Pulmonary artery endothelial cell (primary cell): ENCODE measurements at places on chromosomes 6 and 20. TPM values are rescaled to one million over a fixed set of nuclear protein-coding genes. Genes with fewer than 3 reads are reported as not detected.

The CBLN4 gene
- total RNA-seq = not detected in 2 replicates

The RAMACL gene
- 1.4 and 2.4 TPM in 2 replicates for total RNA-seq

The PPIL4 gene
- total RNA-seq = 25.4 and 27.9 TPM in 2 replicates

The APOBEC2 gene
- total RNA-seq = not detected in 2 replicates

The HLA-DPB1 gene
- 0.46 and 10.3 TPM in 2 replicates for total RNA-seq

The ELOVL4 gene
- 0.71 and 0.99 TPM in 2 replicates for total RNA-seq

The FAM162B gene
- total RNA-seq = 0.07 and 0.35 TPM in 2 replicates

The PRICKLE4 gene
- total RNA-seq = 0.67 and 1.1 TPM in 2 replicates

The CDS2 gene
- 34.2 and 58.8 TPM in 2 replicates for total RNA-seq

The GATA5 gene
- total RNA-seq = 0.07 TPM in 1 of 2 replicates, not detected in the other

The ENPP3 gene
- total RNA-seq = under 0.01 and 0.04 TPM in 2 replicates

The ZNF165 gene
- total RNA-seq = 0.33 and 0.35 TPM in 2 replicates

The EYA2 gene
- not detected in 2 replicates for total RNA-seq

- DNase-seq = no peak
Observed at GRCh38 chr6:153405931-153406330, 274.8 kb upstream of the RGS17 start.

- no peak for DNase-seq
Observed at GRCh38 chr6:3764516-3765335, 13.2 kb upstream of the PXDC1 start.

DNA sequence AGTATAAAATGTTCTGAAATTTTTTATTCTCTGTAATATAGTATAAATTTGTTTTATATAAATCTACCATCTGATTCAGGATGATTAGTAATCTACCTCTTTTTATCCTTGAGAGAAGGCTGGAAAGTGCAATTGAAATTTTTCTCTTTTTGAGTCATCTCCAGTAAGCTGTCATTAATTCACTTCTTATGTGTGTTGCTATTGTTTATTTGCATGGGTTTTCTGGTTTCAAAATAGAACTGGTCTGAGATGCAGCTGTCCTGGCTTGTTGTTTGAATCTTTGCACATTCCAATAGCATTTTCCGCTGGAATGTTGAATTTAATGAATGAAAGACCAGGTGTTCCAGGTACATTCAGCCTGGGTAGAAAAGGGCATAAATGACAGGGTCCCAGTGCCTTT lies 24.3 kb upstream of the TAB2 start:
- no peak for DNase-seq

- DNase-seq = no peak
Observed at GRCh38 chr6:167796192-167796981, 30.3 kb upstream of the AFDN start.

GRCh38 chr6:135148889-135149288 lies 32.2 kb upstream of the MYB start:
- DNase-seq = no peak

GRCh38 chr6:113659762-113660404 lies 197.3 kb upstream of the MARCKS start:
- DNase-seq = no peak

- no peak for DNase-seq
Observed at GRCh38 chr6:163738725-163739407, 324.3 kb downstream of the QKI start.

DNA sequence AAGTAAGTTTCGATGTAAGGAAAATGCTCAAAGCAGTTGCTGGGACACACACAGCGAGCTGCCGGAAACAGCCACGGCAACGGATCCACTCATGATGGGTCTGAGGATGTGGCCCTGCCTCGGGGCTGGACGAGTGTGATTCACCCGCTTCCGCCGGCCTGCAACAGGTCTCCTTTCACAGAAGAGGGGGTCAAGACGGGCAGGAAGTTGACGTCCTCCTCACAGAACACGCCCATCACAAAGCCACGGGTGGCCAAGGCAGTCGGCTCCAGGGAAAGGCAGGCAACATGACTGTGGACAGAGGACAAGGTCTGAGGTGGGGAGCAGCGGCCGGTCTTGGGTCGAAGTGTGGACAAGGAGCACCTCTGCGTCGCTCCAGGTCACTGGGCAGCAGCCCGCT lies 29.9 kb upstream of the SMOC2 start:
- no peak for DNase-seq

- no peak for DNase-seq
Observed at GRCh38 chr6:151324488-151324825, 66.9 kb downstream of the ZBTB2 start.

DNA sequence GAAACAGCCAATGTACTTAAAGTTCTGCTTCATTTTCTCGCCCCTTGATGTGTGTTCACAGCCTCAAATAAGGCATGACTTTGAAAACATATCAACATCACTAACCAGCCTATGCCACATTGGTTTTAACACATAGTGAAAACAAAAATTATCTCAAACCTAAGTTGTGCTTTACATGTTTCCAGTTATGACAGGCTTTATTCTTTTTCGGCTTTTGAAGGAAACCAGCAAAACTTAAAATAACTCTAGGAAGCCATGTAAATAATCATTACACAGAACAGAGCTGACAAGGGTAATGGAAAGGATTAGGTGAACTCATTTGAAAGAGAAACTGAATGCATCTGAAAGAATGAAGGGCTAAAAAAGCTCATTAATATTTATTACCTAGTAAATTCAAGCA lies 42.1 kb downstream of the BMP5 start:
- no peak for DNase-seq

GRCh38 chr6:124741341-124741740 lies 220.9 kb upstream of the RNF217 start:
- no peak for DNase-seq

GRCh38 chr6:72720464-72720863 lies 98.6 kb downstream of the KCNQ5 start:
- no peak for DNase-seq

GRCh38 chr6:88864359-88865054 lies 98.9 kb downstream of the RNGTT start:
- no peak for DNase-seq

DNA sequence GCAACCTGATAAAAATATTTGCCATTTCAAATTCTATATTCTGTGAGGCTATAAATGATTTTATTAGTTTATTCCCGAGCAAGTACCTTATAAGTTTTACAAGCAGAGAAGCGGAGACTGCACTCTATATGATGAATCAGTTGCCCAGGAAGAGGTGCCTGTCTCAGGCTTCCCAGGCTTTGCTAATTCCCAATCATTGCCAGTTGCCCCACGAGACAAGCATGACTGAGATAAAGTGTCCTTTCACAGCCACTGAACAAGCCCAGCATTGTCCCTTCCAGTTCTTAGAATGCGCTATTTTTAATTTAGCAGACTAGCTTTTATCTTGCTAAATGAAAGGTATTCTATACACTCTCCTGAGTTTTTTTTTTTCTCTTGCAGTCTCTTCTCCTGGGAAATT lies 260.7 kb downstream of the ALDH8A1 start:
- no peak for DNase-seq

DNA sequence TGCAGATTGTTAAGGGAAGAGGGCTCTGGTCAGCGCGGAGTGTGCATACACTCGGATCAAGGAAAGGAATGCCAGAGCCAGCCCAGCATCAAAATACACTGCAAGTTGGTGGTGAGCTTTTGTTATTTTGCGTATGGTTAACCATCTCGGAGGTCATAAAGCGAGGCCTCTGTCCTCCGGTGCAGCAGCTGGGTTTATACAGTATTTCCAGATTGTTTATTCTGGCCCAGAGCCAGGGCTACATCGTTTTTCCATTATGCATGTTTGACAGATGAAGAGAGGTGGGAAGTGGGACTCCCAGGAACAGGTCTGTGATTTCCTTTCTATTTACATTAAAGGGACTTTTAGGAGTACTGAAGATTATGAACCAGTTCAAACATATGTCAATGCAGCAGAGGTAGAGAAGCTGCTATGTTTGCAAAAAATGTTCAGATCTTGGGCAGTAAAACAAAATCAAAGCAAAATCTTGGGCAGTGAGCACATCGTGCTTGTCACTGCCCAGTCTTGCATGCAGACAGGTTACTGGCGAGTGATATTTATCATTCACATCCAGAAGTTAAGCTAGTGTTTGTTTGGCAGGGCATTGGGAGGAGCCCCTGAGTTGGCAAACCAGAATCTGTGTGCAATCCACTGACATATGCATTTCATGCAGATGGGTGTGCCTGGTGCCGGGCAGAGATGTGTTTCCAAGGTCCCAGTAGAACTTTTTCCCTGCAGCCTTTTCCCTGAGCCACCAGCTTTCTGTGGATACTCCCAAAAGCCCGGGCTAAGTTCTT lies 256.3 kb upstream of the TAB2 start:
- no peak for DNase-seq

GRCh38 chr20:23152902-23153301 lies 66.8 kb upstream of the CD93 start:
- no peak for DNase-seq

GRCh38 chr6:55875400-55875799 lies at the start of gene BMP5:
Gene BMP5, minus strand, starts transcription at chr6:55875590. Its CDS starts 725 bp downstream, at chr6:55874865.
- no peak for DNase-seq

GRCh38 chr6:63553208-63553607 lies 19.1 kb upstream of the LOC128125822 start:
- DNase-seq = no peak

DNA sequence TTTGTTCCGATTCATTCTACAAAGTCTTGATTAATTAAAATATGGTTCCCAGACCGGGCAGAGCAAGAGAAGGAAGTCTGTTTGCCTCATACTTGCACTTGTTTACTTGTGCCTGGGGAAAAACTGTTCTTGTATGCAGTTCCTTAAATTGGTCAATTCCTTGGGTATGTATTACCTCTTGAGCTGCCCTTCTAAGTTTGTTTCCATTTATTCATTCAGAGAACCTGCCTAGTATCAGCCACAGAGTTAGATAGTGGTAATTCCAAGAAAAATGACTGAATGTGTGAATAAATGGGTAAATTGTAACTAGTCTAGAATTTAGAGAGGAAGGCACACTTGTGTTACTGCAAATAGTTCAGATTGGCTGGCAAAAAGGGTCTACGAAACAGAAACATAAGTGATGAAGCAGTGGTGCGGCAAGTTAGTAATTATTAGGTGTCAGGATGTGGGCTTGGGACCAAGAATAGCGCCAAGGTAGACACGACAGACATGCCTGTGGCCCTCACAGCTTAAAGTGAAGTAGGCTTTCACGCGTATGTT lies 525 bp upstream of the MAK start:
- no peak for DNase-seq

- no peak for DNase-seq
Observed at GRCh38 chr6:117591405-117591804, 10.9 kb downstream of the GOPC start.

DNA sequence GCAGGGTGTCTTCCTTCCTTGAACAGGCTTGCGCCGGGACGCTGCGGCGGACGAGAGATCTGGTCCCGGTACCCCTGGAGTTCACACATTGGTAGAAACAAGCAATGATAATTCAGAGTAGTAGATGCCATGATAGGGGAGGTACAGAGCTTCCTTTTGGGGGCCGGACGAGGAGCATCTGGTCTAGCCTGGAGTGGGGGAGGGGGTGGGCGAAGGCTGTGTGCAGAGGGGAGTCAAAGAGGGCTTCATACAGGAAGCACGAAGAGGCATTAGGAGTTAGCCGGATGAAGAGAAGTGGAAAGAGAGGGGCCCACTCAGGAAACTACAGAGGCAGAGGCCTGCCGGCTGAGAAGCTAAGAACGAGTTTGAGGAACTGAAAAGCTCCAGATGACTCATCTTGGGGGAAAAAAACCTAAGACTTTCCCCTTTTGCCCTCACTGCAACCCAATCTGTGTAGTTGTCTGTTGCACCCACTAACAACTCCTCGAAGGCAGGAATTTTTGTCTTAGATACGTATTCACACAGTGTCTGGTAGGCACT lies 611 bp downstream of the CNPY3 start:
- DNase-seq = no peak

- DNase-seq = no peak
Observed at GRCh38 chr20:59139998-59140397, 23.6 kb upstream of the ZNF831 start.

DNA sequence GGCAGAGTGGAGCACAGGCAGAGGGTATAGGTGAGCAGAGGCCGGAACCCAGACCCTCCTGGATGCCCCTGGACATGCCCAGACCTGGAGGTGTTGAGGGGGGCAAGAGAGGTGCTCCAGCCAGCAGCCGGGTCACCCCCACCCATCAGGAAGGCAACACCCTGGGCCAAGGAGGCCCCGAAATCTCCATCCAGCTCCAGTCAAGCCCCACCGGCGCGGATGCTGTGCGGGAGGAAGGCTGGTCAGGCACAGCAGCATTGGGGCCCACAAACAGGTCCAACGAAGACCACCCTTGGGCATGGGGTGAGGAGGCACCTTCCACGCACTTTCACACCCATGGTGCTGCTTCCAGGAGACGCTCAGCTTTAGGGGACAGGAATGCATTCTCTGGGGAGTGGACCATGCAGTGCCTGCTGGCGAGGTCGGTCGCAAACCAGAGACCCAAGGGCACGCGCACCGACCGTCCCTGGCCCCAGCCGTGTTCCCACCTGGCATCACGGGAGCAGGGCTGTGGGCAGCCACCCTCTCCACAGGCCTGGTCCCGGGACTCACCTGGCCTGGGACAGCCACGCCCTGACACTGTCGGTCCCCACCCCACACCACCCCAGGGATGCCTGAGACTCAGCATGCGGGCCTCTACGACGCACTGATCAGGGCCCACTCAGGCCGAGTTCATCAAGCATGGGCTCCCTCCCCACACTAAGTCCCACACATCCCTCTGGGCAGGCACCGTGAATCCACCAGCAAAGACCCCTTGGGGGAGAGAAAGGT lies 43.6 kb upstream of the ZBP1 start:
- DNase-seq = no peak

GRCh38 chr20:44896583-44896982 lies 11.1 kb downstream of the YWHAB start:
- DNase-seq = no peak

- DNase-seq = no peak
Observed at GRCh38 chr20:51902933-51903332, 100.6 kb upstream of the SALL4 start.

GRCh38 chr20:23125159-23125558 lies 39.0 kb upstream of the CD93 start:
- DNase-seq = no peak

- DNase-seq = no peak
Observed at GRCh38 chr6:113640051-113640450, 217.1 kb upstream of the MARCKS start.

DNA sequence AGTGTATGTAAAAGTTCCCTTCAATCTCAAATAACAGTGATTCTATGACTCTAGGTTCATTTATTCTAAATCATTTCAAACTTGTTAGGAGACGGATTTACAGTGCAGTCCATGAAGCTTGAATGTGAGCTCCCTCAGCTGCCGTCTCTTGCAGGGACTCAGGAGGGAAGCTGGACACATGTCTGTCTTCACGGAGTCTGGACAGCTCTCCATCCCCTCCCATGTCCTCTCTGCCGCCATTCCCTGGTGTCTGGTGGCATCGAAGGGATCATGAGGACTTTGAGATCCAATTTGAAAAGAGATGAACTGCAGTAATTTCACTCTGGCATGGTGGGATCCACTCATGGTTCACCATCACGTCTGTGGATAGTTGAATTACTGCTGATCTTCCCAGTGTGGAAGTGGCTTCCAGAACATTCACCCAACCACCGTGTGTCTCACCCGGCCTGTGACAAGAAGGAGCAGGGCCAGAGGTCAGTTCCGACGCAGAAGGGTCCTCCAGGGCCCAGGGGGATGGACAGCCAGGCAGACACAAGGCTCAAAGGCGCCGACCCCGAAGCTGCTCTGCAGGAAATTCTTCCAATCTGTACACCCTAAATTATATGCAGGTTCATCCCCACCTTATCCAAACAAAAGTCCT lies 370.1 kb downstream of the THBS2 start:
- no peak for DNase-seq

- DNase-seq = no peak
Observed at GRCh38 chr6:148566664-148567350, 180.0 kb upstream of the UST start.

GRCh38 chr6:6469074-6469473 lies 119.4 kb upstream of the LY86 start:
- DNase-seq = no peak
